Activated CD8-positive, alpha-beta memory T cell treated with anti-CD3 and anti-CD28 coated beads for 4 hours (primary cell): ENCODE measurements at places on chromosomes 3 and 15.

- DNase-seq = no peak
Measured at GRCh38 chr3:126472277-126473006, 3.2 kb downstream of the ZXDC start.

GRCh38 chr3:109985943-109986555, 648.7 kb upstream of the DPPA4 start:
- DNase-seq = no peak

- DNase-seq = no peak
Measured at GRCh38 chr3:117728226-117728625, 1018.6 kb downstream of the TUSC7 start.

- no peak for DNase-seq
Measured at GRCh38 chr3:51940648-51941462, 849 bp downstream of the RRP9 start.

GRCh38 chr3:98602078-98602678, 8.8 kb upstream of the CPOX start:
- DNase-seq = no peak

GRCh38 chr3:162507397-162507796, 1010.8 kb downstream of the OTOL1 start:
- DNase-seq = no peak

DNA sequence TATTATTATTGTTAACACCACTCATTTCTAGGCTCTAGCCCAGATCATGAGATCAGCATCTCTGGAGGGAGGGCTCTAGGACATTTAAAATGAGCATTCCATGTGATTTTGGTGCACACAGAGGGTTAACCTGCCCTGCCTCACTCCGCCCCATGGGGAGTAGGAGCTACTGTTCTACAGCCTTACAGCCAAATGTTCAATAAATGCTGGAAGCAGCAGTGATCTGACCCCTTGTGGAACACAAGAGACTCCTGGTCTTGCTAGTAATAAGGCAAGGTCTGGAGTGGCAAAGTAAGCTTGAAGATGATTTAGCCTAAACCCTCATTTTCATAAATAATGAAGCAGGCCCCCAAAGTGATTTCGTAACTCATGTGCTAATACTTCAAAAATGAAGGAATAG, 166.4 kb upstream of the EOMES start:
- no peak for DNase-seq

- no peak for DNase-seq
Measured at GRCh38 chr3:11607816-11608215, 35.9 kb downstream of the VGLL4 start.

DNA sequence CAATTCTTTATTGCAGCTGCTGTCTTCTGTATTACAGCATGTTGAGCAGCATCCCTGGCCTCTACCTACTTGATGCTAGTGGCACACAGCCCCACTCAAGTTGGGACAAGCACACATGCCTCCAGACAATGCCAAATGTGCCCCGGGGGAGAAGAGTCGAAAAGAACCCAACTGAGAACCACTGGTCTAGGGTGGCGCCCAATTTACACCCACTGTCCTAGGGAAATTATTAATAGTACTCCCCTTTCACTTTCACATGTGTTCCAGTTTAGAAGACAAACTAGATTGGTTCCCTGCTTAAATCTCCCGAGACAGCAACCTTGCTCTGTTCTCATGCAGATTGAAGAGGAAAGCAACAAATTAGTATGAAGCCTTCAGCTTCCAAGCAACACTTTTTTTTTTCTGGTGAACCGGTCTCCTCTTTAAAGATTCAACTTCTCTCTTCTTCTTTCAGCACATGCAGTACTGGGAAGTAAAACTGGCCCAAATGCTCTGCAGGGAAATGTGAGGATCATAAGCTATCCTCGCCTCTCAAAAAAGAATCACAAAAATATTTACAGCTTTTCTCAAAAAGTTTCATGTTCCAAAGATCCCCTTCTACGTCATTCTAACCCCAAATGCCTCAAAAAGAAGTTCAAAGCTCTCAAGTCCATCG, 823.9 kb upstream of the CFAP20DC start:
- DNase-seq = no peak

DNA sequence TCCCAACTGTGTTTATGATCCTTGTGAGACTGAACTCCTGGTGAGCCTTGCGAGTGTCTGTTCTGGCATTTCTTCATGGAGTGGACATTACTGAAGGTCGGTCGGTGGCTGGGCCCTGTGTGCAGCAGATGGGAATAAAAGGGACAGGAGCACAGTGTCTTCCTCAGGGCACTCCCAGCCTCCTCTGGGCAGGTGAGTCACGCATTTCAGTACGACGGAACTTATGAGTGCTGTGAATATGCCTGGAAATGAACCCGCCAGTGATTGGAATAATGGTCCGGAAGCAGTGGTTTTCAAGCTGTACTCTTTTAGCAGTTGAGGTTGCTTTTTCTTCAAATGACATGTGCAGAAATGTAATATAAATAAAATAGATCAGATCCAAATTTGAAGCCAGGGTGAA, 55.1 kb downstream of the LARS2 start:
- DNase-seq = no peak

GRCh38 chr15:48046813-48047438, 73.9 kb upstream of the SLC24A5 start:
- DNase-seq = no peak

DNA sequence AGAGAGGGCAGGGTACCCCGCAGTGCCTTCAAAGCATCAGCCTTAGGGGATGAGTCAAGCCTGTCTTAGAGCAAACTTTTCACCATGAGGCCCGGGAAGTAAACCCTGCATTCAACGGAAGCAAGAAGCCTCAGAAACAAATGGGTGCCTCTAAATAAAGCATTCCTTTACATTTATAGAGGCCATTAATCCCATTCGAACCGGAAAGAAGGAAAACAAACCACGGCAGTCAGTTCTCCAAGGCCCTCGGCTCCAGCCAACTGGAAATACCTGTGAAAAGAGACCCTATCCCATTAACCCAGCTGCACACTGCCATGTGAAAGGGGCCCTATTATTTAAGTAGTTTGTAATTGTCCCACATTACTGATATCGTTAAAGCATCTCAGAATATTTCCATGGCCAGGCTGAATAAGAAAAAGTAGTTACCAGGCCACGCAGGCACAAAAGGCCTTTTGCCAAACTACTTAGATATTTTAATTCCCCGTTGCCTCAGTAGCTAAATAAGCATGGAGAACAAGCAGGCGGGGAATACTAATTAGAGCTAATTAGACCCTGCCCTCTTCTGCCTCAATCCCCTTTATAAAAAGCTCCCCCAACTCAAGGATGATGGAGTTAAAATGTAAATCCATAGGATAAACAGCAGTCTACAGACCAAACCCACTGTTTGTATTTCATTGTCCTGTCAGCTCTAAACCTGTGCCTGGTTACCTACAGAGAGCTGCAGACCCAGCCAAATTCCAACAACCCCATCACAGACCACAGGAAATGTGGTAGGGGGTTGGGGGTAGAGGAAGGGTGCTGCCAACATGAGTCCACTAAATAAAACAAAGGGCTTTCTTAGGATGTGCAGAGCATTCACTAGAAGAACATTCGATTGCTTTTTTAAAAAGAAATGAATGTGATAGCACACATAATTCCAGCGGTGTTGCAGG, 4.1 kb downstream of the ITGB5 start:
- no peak for DNase-seq

DNA sequence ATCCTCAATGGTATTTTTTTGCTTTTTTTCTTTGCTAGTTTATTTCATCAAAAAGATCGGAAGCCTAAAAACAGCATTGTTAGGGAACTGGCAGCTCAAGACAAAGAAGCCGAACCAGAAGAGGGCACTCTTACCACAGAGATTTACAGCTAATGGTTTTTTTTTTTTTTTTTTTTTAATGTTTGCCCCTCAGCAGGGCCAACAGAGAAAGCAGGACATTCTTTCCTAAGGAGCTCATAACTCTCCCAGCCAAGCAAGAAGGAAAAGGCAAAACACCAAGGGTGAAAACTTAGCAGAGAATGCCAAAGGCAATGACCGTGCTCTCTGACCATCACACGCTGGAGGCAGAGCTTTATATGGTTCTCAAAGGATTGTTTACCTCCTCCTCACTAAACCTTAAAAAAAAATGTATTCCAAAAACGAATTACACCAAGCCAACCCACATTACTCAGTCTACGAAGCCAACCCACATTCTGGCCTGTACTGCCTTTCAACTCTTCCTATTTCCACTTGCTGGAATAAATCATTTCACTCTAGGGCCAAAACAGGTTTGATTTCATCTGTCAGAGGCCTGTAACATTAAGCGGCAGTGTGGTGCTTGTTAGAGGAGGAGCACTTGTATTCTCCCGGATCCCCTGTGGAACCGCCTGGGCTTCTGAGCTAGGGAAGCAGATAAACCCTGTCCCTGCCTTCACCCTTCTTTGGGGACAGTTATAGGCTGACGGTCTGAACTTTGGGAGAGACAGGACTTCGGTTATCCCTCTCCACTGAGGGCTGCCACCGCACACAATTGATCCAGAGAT, 35.6 kb upstream of the GYG1 start:
- no peak for DNase-seq

DNA sequence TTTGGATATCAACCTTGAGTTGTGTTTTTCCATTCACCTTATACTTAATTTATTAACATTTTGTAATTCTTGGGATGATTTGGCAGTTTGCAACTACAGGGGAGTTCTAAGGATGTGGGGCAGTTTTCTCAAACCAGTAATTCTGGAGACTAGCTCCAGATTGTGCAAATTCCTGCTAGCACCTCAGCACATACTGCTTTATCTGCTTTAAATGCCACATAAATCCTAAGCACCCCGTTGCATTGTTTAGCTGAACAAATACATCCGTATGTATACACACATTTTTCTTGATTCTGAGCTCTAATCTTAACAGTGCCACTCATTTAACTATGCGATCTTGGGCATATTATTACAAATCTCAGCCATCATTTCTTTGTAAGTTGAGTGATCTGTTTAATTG, 16.9 kb upstream of the UTS2B start:
- no peak for DNase-seq
